ENCODE measurements at places on chromosomes 11 and 22.

DNA sequence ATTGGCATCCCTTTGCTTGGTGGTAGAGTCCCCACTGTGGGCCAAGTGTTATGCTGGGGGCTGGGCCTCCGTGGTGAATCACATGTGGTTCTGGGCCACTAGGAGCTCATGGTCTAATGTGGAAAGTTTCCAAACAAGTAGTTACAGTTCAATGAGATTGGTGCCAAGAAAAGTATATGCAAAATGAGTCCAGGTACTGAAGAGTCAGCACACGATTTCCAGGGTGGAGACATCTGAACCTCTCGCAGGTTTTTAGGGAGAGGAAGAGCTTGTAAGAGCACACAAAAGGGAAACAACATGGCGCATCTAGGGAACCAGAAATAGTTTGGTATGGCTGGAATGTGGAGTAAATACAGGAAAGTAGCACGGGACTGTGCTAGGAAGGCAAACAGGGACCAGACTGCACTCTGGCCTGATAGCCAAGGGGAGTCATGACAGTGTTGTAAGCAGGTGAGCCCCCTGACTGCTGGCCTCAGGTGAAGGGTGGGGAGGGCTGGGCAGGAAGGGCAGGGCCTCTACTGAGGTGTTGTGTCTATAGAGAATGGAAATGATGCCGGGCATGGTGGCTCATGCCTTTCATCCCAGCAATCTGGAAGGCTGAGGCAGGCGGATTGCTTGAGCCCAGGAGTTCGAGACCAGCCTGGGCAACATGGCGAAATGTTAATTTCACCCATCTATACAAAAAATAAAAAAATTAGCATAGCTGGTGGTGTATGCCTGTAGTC is 12.6 kb downstream of the POLR2F start:
- no peak for DNase-seq

DNA sequence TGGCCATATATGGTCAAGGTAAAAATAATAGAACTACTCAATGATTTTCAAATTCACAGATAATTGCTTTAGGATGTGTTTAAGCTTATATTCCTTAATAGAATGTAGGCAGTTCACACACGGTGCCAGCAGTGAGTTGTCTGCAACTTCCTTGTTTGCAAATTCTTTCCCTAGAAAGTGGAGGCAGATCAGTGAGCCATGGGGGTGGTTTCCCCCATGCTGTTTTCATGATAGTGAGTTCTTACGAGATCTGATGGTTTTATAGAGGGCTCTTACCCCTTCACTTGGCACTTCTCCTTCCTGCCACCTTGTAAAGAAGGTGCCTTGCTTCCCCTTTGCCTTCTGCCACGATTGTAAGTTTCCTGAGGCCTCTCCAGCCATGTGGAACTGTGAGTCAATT is 111.8 kb upstream of the LMO1 start:
- DNase-seq: no peak

- no peak for DNase-seq
These were observed 74.5 kb upstream of the LUZP2 start for GRCh38 chr11:24422376-24422775.

DNA sequence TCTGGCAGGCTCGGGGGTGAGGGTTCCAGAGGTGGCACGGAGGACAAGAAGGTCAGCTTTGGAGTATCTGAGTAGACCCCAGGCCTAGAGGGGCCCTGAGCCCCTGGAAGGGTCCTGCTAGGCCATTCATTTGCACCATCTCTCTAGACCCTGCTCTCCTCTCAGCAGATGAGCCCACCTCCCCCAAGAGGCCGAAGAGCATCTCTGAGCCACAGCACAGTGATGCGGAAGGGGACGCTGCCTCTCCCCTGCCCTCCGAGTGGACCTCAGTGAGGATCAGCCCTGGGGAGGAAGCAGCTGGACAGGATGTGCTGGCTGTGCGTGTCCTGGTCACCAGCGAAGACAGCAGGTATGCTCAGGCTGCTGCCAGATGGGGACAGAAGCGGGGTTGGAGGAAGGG is 101.6 kb upstream of the PARVA start:
- DNase-seq: no peak

DNA sequence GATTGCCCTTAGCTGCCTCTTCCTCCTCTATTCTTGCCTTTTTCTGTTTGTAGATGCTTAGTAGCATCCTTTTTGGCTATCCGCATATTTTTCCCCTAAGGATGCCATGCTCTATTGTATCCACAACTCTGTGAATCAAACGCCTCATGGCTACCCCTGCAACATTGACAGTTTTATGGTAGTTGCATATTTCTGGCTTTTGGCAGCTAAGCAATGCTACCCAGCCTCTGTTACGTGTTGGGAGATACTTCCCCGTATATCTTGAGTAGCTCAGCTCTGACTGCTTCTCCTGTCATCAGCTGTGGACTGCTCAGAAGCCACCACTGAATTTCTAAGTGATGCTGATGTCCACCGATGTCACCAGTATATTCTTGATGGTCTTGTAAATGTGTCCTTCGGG is 15.1 kb upstream of the SLC3A2 start:
- no peak for DNase-seq

- DNase-seq: no peak
These were observed 17.6 kb upstream of the PARVA start for GRCh38 chr11:12359761-12360160.

DNA sequence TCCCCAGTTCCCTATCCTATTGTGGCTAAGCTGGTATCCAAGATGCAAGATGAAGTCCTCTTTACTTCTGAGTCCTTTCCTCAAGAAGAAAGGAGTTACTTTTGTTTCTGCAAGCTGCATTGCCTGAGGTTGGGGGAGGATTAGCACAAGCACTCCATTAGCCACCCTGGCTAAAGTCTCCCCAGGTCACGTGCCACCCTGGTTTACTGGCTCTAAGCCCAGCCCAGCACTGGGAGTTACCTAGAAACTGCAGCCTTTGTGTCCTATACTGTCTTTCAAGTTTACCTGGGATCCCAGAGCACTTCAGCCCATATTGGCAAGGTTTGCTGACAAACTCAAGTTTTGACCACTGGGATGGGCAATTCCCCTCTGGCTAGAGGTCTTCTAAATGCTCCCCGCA is 78.4 kb upstream of the DBX1 start:
- no peak for DNase-seq

DNA sequence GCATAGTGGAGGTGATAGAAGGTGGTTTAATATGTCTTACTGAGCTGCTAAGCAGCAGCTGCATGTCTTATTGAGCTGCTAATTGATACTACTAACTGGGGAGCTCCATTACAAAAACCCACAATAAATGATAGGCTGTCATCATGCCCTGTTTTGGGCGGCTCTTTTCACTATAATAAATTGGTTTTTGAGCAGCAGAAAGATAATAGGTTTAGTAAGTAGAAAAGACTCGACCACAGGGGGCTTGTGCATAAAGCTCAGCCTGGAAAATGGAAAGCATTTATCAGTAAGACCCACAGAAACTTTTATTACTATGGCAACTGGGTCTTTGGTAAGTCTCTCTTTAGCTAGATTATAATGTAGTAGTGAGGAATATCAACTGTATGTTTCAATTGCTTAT is 117.6 kb downstream of the LDLRAD3 start:
- DNase-seq: no peak

GRCh38 chr22:25497181-25497641 is 67.3 kb upstream of the GRK3 start:
- no peak for DNase-seq

DNA sequence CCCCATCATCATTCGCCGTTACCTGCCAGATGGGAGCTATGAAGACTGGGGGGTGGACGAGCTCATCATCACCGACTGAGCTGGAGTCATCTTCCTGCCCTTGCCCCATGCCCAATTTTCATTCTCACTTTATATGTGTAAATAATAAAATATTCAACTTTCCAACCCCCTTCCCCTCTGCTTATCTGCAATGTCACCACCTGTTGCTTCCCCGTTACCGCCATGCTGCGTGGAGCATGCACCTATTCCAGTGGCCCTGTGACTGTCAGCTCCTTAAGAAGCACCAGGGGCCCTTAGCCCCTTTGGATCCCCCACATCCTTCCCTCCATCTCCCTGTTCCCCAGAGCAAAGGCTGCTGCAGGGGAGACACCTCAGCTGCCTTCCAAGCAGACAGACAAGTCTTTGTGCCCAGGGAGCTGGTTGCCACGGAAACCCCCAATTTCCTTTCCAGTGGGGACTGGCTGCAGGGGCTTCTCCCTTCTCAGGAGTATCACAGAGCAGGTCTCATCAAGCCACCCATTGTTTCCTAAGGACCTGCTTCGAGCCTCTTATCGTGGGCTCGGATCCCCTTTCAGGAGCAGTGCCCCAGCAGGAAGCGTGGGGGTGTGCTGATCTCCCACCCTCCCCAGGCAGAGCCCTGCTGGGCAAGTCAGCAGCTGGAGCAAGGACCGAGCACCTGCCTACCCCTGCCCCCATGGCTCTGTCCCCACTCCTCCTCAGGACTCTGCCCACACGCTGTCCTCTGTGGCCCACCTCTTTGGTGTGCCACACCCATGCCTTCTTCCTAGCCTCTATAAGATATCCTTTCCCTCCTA is 14.3 kb downstream of the POLR2F start:
- no peak for DNase-seq

DNA sequence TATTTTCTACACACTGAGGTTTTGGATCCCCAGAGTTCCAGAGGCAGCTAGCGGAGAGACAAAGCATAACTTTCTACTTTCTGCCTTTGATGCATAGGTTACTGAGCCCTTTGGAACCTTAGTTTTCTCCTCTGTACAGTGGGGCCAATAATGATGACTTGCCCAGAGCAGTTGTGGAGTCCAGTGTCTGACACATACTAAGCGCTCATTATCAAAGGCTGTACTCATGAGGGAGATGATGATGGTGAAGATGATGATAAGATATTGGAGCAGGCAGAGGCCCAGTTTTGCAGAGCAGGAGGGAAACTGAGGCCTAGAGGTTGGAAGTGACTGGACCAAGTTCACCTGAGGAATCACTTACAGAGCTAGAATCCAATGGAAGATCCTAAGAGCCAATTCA is 458.0 kb downstream of the MIAT start:
- no peak for DNase-seq

DNA sequence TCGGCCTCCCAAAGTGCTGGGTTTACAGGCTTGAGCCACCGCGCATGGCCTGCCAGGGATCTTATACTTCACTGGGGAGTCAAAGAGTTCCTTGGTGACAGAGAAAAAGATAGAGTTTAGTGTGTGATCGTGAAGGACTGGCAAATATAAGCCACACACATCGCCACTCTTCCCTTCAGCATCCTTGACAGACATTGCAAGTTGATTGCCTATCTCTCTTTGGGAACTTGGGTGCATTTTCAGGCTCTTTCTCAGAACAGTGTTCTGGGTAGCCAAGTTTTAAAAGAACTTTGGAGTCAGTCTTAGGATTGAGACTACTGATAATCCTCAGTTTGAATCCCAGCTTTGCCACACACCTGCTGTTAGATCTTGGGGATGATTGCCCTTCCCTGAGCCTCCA is 19.8 kb downstream of the MIAT start:
- no peak for DNase-seq

DNA sequence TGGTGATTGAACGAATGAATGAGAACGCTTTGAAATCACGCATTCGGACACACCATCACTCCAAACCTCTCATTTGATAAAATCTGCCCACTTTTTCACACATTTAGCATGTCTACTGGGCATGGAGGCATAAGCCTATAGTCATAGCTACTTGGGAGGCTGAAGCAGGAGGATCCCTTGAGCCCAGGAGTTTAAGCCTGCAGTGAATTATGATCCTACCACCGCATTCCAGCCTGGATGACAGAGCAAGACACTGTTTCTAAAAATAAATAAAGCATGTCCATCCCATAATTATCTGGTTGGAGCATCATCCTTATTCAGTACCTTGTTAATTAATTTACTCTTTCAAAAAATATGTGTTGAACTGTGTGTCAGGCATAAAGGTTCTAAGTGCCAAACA is 3.3 kb upstream of the PICALM start:
- DNase-seq: no peak

DNA sequence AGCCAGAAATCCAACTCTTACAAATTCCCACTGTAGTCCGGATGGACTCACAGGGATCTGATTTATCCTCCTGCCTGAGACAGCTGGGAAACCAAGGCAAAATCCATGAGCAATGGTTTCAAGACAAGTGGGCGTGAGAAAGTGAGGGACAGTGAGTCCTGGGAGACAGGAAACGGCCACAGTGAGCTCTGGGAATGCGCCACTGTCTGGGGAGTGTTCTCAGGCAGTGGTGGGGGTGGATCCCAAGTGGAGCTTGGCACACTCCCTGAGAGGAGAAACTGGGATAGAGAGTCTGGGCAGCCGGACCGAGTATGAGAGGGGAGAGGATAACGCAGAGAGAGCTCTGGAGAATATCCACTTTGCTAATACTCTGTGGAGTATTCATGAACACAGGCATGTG is 9.8 kb downstream of the IL17REL start:
- no peak for DNase-seq

- DNase-seq: no peak
These were observed 89.1 kb upstream of the ARHGAP20 start for GRCh38 chr11:110801328-110801727.

- DNase-seq: no peak
These were observed 722 bp upstream of the GUCY1A2 start for GRCh38 chr11:107018902-107019493.

DNA sequence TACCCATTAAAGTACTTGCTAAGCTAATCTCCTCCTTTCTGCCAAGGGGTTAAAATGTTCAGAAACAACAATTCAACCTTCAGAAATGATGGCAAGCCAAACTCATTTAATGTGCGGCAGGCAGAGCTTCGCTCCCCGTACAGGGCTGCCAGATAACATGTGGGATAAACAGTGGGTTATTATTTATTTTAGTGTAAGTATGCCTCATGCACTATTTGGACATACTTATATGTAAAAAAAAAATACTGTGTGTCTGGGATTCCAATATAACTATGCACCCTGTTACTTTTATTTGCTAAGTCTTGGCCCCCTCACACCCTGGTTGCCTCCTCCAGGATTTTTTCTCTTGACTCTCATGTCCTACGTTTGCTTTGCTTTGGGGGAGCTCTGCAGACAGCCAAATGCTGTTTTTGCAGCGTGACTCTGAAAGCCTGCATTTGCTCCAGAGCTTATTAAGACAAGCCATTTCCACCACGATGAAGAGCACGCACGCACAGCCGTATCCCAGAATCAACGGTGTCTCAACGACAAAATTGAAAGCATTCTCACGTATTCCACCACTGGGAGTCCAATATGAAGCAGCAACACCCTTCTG is 86.5 kb upstream of the SHANK2 start:
- DNase-seq: no peak

GRCh38 chr11:27904358-27905055 is 203.4 kb downstream of the KIF18A start:
- DNase-seq: no peak
